ENCODE measurements at places on chromosomes 7 and 10.

DNA sequence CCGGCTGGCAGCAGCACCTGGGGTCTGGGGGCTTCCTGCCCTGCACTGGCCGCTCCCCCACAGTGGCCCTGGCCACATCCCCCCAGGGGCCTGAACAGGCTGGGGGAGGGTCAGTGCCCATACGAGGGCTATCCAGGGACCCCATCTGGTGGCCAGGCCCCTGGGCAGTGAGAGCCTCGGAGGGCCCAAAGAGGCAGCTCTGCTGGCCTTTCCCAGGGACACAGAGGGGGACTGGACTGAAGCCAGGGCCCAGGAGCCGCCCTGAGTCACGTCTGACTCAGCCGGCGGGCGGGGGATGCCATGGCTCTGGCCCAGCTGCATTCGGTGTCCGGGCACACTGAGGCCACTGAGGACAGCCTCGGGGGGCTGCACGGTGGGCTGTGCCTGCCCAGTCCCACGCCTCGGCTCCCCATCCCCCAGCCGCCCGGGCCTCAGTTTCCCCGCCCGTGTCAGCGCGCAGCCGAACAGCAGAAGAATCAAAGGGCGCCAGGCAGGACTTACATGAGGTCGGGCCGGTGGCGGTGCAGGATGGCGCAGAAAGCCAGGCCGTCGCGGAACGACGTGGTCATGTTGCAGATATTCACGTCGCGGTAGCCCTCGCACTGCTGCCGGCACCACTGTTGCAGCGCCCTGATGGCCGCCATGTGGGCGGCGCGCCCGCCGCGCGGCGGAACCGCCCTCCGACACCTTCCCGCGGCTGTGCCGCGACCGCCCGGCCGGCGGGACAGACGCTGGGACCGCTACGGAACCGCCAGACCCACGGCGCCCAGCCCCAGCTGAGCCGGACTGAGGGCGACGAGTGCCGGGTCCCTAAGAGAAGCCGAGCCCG lies at the start of gene MICALL2:
Gene MICALL2 (minus strand): TSS at position 788 of the 829 bp plus-strand sequence. CDS start 144 bp downstream, at position 644.
- no peak for DNase-seq

DNA sequence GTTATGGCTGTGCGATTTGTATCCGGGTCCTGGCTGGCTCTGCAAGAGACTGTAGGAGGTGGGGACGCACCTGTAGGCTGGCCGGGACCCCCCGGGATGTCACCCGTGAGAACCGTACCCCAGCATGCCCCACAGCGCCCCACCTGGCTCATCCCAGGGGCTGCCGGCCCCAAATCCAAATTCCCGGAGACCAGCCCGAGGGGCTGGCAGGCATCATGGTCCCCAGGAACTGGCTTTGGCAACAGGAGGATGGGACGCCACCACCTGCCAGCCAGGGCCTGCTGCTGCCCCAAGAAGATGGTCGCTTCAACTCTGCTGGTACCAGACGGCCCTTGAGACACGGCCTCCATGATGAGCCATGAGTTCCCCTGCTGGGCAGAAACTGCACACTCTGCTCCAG lies 239.4 kb downstream of the ELFN1 start:
- DNase-seq, result no peak

GRCh38 chr10:86446440-86446839 lies 75.2 kb downstream of the WAPL start:
- no peak for DNase-seq

GRCh38 chr10:4088354-4089066 lies 303.5 kb upstream of the KLF6 start:
- no peak for DNase-seq

- DNase-seq, result peak; percentile 37
Observed at GRCh38 chr7:36686499-36686898, 37.8 kb downstream of the AOAH start.

DNA sequence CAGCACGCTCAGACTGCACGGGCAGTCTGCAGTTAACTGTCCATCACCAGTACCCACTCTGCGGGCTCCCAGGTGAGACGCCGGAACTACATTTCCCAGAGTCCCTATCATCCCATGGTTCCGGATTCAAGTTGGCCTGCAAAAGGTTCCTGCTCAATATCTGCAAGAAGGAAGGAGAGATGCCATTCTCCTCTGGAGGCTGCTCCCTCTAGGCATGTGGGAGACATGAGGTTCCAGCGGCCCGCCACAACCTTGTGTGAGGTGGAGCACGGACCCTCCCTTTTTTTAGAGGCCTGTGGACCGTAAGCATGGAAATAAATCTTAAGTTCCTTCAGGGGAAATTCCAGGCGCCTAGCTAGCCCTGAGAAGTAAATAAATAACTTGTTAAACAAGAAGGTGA lies 29.7 kb downstream of the NUP42 start:
- DNase-seq, result no peak

DNA sequence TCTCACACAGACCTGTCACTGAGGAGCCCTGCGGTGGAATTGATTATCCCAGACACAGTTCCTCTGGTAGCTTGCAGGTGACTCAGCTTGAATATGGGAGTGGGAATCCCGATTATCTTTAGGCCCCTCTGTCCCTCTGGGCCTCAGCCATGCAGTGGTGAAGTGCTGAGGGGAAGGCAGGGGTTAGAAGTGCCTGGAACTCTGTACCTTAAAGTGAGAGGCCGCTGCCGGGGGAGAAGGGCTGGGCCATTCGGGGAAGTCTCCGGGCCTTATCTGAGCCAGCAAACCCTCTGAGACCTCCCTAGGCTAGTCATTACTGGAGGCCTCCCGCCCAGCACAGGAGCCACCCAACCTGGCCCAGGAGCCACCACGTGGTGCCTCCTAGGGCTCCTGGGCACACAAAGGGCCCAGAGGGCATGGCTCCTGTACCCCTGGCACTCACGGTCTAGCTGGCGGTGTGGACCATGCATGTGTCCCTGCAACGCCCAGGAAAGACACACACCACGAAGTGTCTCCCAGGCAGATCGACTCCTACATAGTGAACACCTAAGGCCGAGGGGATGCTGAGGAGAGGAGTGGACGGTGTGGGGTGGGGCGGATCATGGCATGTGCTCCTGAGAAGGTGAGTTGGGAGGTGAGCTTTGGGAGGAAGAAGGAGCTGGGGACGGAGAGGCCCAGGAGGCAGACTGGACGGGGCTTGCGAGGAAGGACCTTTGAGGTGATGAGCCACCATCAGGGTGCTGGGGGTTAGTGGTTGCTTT lies 56.2 kb downstream of the HK1 start:
- DNase-seq, result no peak

GRCh38 chr7:40474790-40475680 lies 340.2 kb downstream of the SUGCT start:
- DNase-seq, result no peak

- no peak for DNase-seq
Observed at GRCh38 chr10:9898633-9899395, 1118.9 kb upstream of the CELF2 start.

DNA sequence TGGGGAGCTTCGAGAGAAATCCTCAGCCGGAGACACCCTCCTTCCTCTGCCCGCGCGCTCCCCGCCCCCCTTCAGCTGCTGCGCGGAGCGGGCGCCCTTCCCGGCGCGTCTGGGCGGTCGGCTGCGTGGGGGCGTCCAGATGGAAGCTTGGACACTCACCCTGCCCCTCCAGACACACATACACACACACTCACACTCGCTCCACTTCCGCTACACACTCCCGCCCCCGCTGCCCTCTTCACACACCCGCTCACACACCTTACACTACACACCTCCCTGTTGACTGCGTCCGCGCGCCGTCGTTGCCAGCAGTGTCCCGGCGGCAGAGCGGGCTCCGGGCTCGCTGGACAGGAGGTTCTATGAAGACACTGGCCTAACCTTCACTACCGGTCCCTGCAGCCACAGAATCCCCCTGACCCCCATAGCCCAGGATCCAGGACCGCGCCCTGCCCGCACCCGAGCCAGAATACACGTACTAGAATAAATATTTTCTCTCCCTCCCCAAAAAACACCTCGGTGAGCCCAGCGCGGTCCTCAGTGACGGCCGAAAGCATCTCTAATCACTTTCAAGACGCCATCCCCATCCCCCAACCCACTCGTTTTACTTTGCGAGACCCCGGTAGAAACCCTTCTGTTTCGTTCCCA lies 1.1 kb upstream of the EGR2 start:
- DNase-seq, result no peak

- no peak for DNase-seq
Observed at GRCh38 chr7:43552122-43552521, 30.8 kb upstream of the STK17A start.

GRCh38 chr10:74685564-74685963 lies 140.8 kb upstream of the KAT6B start:
- DNase-seq, result no peak

DNA sequence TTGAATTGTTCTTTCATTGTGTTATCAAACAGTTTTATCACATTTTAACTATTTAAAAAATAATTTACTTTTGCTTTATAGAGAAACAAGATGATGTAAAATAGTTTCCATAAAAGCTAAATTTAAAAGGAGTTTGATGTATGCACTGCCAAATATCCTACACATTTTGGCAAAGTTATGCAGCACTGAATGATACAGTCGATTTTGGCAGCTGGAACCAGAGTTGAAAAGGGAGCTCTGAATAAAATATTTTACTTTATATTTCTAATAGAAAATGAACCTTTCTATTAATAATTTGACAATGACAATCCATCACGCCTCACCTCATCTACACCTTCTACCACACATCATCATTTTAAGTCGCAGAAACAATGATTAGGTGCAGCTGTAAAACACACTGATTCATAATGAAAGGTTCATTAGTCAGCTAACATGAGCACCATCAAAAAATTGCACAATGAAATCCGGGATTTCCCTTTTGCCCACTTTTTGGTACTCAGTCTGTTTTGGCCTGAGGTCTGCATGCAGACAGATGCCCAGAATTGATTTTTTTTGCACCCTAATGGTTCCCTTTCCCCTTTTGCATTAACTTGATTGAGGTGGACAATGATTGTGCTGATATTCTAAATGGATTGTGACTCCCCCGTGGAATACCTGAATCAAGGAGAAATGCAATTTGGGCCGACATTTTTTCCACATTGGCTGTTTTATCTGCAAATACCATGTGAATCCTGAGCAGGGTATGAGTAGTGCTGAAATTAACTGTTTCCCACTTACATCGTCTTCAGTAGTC lies 105.8 kb downstream of the THSD7A start:
- no peak for DNase-seq

DNA sequence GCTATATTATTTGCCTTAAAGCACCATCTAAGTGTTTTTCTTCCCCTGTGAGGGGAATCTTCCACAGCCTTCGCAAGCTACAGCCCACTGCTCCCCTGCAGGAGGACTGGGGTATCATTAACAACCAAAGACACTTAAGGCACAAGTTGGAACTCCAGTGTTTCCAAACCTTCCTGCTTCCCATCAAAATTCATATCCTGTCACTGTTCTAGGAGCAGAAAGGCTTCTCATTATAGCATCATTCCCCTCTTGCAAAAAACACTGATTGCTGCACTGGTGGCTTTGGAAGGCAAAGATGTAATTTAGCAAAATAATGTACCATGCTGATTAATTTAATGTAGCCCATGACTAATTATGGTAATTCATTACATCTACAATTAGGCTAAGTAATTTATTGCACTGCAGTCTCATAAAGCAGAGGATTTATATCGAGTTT lies 207.2 kb downstream of the SKAP2 start:
- no peak for DNase-seq

DNA sequence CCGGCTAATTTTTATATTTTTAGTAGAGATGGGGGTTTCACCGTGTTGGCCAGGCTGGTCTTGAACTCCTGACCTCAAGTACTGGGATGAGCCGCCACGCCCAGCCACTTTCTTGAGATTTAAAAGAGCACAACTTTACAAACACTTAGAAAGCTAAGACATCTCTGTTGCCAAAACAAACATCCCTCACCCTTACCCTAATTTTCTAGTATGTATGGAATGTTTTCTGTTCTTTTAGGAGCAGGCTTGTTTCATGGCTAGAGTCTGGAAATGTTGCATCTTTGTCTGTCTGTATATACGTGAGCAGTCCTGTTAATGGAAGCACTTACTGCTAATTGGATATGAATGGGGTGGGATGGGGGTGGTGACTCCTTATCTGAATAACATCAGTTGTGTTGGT lies 2.9 kb downstream of the OLAH start:
- no peak for DNase-seq

- no peak for DNase-seq
Observed at GRCh38 chr10:119595134-119595675, 1.6 kb downstream of the TIAL1 start.

- DNase-seq, result no peak
Observed at GRCh38 chr7:116785843-116786242, 76.5 kb upstream of the CAPZA2 start.

DNA sequence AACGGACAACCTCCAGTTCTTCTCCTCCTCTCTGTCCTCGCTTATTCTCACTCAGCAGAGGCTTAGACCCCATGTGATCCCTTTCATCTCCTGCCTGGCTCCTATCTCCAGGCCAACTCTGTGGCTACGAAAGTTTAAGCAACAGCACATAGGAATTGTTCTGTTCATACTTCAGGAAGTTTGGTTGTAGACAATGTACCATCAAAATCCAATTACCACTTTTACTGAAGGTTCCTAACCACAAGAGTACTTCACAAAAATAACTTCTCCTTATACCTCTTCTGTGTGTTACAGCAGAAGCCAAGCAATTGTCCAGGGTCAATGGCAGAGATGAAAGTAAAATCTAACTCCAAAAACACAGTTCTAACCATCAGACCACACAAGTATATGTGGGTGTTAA lies 80.0 kb downstream of the SLC25A13 start:
- no peak for DNase-seq

- no peak for DNase-seq
Observed at GRCh38 chr7:370775-371118, 80.8 kb downstream of the FOXL3 start.

GRCh38 chr10:100647928-100648327 lies 97.5 kb upstream of the PAX2 start:
- no peak for DNase-seq

DNA sequence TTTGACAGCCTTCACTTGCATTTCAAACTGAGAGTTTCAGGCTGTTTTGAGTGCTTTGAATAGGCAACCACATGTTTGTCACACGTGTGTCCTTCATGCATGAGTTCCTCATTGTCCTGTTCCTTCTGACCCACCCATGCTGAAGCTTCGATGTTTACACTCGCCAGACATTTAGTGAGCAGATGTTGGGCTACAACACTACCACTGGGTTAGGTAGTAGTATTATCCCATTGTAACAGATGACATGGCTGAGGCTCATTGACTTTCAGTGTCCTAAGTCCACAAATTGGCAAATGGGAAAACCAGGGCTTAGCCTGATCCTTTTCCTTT lies 456.1 kb downstream of the PHTF2 start:
- no peak for DNase-seq

DNA sequence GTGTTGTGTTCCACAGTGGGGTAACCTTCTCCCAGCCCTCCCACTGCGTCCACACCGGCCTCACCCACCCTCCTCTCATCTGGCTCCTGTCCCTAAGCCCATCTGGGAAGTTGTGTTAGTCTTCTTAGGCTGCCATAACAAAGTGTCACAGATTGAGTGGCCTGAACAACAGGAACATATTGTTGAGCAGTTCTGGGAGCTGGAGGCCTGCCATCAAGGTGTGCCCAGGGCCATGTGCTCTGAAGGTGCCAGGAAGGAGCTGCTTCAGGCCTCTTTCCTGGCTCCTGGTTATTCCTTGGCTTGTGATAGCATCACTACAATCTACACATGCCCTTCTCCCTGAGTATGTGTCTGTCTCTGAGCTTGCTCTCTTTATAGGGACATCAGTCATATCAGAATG lies 327.6 kb upstream of the COBL start:
- DNase-seq, result no peak
